ENCODE measurements at places on chromosomes 3 and 15.
A peak's percentile ranks its signal among the peaks of the same experiment; 100 is the strongest.

GRCh38 chr3:187125319-187126031 is 13.8 kb downstream of the RPL39L start:
- DNase-seq, result no peak

DNA sequence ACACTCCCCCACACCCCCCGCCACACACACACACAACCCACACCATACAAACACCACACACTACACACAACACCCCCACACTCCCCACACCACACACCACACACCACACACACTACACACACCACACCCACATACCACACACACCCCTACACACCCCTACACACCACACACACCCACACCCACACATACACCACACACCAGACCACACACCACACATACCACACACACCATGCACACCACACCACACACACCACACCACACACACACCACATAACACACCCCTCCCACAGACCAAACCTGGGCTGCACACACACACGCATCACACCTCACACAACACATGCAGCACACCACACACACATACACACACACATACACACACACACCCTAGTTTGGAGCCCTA is 1.8 kb upstream of the RASGRF1 start:
- peak; percentile 47 for DNase-seq

DNA sequence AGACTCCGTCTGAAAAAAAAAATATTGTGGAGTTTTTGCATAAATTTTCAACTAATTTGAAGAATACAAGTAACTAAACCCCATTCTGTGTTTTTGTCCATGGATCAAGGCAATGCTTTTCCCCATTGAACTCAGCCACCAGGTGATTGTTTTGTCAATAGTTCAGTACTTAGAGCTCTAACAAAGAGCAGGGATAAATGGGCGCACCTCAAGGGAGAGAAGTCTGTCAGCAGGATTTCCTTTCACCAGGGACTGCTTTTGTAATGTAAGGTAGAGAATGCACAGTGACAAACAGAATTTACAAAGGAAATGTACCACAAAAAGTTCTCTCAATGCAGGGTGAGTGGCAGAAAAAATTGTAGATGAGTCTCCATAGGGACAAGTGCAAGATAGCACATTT is 10.8 kb upstream of the ATP13A5 start:
- no peak for DNase-seq

- no peak for DNase-seq
Measured at GRCh38 chr3:16546186-16547010, 32.9 kb upstream of the RFTN1 start.

- no peak for DNase-seq
Measured at GRCh38 chr3:127216415-127217261, 23.7 kb downstream of the PRR23E start.

GRCh38 chr3:43268636-43269035 is 17.7 kb upstream of the SNRK start:
- DNase-seq, result no peak

- DNase-seq, result no peak
Measured at GRCh38 chr3:161347726-161348125, 23.6 kb downstream of the SPTSSB start.
